ENCODE measurements at places on chromosomes 13 and 19.

DNA sequence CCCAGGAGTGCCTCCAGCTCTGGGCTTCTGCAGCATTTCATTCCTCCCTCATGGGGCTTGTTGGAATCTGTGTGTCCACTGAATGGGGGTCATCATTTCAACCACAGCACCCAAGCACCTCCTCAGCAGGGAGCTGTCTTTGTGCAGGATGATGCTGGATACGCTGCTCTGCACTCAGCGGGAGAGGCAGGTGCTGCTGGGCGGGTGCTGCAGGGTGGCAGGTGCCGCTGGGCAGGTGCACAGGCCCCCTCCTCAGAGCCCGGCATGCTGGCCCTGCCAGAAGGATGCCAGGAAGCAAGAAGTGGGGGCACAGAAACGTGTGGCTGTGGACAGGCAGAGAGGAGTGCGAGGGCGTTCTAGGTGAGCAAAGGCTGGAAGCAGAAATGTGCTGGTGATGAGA, 121.8 kb upstream of the VSTM2B start:
- DNase-seq: peak; percentile 65

DNA sequence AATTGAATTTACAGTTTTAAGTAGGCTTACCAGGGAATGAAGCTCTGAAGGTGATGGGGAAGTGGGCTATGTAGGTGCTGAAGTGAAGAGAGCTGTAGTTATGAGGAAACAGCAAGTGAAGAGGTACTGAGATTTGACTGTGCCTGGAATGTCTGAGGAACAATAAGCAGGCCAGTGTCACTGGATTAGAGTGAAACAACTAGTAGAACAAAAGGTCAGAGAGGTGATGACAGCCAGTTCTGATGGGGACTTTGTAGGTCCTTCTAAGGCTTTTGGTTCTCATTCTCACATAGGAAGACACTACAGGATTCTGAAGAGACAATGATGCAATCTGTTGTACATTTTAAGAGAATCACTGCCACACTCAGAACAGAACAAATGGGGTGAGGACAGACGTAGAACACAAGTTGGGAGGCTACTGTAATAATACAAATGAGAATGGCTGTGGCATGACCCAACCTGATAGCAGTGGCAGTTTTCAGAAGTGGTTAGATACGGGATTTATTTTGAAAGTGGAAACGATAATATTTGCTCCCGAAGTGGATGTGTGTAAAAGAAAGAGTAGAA, 130.8 kb downstream of the MYCBP2 start:
- no peak for DNase-seq

- DNase-seq: no peak
These were observed 7.6 kb downstream of the NUCB1 start for GRCh38 chr19:48907671-48908070.

DNA sequence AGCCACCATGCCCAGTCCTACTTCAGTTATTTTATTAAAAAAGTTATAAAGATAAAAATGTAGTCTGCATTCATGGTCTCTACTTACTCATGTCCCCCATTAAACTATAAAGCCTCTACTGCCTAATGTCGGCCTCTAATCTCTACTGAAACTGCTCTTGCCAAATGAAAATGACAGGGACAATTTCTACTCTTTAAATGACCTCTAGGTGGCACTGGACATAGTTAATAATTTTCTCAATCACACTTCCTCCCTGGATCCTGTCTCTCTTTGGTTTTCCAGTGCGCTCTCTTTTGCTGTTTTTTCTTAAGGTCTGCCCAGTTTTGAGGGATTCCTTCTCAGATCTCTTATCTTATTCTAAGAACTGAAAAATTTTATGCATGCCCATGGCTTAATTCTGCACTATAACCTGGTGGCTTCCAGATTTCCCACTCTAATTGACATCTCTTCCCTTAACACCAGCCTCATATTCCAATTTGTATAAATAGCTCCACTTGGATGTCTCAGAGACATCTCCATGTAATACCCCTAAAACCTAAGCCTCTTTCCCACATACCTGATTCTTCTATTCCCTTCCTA, 54.3 kb downstream of the MTMR6 start:
- DNase-seq: no peak

- DNase-seq: peak; percentile 2
These were observed 94.9 kb upstream of the MCF2L start for GRCh38 chr13:112873851-112874750.

- no peak for DNase-seq
These were observed 300.4 kb downstream of the DLEU7 start for GRCh38 chr13:50543141-50543540.

DNA sequence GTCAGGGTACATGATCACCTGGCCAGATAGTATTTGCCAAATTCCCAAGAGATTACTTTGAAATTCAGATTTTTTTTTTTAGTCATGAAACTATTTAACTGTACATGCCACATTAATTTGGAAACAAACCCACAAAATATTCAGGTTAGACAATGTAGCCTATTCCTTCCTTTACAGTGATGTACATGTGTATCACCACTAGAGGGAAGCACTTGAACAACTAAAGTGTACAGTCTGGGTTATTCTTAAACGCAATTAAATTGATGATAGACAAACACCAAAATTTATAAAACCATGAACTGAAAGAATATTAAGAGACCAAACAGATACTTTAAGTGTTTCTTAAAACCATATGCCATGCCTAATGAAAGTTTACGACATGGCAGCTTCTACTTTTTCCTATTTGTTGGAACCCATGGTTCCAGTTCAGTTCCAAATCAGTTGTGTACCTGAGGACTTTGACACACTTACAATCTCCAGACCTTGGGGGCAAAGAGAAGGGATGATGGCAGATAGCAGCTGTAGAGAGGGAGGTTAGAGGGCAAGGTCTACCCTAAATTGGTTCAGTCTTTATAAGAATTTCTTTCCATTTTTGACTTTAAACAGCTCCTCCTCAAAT, 52.8 kb downstream of the TNFSF13B start:
- DNase-seq: peak; percentile 31
